CD4-positive, alpha-beta T cell treated with Interleukin-4 for 1 hour (primary cell): ENCODE measurements at places on chromosomes 13 and 19.

DNA sequence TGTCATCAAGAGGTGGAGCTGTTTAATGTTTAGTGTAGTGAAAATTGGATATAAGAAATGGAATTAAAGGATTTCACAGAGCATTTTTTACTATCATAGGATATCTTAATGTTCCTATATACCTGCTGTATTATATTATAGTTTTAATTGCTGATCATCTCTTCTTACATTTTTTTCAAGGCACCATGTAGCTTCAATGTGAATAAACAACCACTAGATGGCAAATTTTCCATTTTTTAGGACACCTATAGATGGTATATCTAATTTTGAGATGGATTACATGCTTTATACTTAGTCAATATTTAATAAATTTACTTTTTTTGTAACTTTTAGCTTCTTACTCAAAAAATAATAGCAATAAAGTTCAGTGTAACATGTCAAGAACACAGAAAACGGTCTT lies 9.0 kb upstream of the ATXN8OS start:
- no peak for DNase-seq

DNA sequence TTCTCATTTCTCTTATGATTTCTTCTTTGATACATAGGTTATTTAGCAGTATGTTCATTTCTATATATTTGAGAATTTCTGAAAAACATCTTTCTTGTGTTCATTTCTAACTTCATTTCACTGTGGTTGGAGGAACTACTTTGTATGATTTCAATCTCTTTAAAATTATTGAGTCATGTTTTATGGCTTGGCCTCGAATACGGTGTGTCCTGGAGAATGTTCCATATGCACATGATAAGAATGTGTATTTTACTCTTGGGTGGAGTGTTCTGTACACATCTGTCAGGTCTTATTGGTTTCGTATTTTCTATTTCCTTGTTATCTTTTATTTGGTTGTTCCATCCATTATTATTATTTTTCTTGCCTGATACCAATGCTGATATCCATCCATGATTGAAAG lies 22.9 kb downstream of the DNM2 start:
- no peak for DNase-seq

DNA sequence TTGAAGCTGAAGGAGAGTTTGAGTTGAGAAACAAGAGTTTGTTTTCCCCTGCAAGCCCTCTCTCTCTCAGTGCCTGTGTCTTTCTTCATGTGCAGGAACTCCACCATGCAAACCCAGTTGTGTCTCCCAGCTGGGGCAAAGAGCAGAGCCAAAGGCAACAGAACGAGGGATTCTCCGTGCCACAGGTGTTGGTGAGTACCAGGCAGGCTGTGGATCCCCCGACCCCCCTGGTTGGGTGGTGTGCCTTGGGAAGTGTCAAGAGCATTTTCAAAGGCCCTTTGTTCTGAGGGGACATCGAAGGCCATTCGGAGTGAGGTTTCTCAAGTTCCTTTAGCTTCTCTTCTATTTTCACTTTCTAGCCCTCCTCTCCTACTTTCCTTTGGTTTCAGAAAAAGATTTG lies 5.6 kb downstream of the ZNF333 start:
- DNase-seq: no peak

- DNase-seq: no peak
These were observed 607 bp downstream of the PLEKHJ1 start for GRCh38 chr19:2235381-2236063.

DNA sequence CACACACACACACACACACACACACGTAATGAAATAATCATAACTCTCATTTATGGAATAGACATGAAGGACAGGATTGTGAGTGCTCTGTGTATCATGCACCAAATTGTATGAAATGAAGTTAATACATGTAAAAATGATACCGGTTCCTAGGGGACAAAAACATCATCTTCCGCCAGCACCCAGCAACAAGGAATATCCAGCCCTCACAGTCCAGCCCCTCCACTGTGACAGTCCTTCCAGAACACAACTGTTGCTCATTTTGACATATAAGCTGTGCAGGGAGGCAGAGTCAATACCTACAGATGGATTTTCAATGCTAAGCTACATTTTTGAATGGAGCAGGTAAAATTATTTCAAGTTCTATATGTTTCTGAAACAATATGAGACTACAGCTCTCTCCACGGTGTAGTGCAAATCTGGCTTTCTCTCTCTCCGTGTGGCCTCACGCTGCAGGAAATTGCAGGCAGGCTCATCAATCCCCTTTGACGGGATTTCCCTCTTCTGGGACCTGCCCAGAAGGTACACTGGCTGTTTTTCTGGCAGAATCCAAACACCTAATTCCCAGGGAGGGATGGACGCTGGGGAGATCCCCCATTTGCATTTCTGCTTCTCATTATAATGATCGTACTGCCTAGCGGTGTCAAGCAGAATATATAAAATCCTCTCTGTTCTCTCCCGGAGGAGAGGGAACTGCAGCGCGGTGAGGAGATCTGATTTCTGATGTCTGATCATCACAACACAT lies 494.0 kb downstream of the LIG4 start:
- DNase-seq: no peak

GRCh38 chr13:26759907-26760831 lies at the start of gene GPR12:
Gene GPR12, minus strand, starts transcription at chr13:26760786. Its CDS starts 959 bp downstream, at chr13:26759827.
- no peak for DNase-seq

DNA sequence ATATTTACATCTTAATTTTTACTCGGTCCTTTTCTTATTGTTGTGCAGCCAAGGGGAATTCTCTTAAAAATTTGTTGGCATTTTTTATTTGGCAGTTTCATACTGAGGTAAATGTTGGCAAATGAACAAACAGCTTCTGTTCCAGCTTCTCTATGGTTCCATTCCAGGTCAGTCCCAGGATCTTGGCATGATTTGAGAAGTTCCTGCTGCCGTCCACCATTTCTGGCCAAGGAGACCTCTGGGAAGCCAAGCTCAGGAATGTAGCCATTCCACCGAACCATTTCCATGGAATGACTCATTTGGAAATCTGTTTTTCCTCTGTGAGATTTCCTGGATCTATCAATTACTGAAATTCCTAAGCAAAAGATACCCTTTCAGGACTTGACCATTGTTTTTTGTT lies 43.9 kb downstream of the SLC10A2 start:
- no peak for DNase-seq

DNA sequence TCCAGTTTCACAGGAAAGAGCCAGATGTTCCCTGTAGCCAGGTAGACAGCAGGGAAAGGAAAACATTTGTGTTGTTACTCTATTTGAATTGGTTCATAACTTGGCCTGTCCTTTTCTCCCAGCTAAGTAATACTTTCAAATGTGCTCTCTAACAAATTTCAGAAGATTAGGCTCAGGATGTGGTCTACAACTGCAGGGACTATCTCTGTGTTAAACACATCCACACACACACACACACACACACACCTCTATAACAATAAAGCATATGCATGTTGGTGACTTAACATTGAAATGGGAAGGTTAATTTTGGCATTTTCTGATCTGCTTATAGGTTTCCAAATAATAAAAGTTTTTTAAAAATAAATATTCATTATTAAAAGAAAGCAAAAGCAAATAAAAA lies 316.0 kb upstream of the ARGLU1 start:
- no peak for DNase-seq

GRCh38 chr19:31275068-31275334 lies 74.2 kb downstream of the TSHZ3 start:
- no peak for DNase-seq

- DNase-seq: no peak
These were observed 275.3 kb upstream of the PRR20A start for GRCh38 chr13:56865416-56865815.

- peak; percentile 49 for DNase-seq
These were observed 1.4 kb downstream of the PARP4 start for GRCh38 chr13:24511019-24511815.
